NCI-H2171 treated with DMSO at 0.1 percent for 48 hours (cell line): ENCODE measurements at places on chromosomes 3 and 15.

- DNase-seq, result peak; percentile 85
These were observed 574 bp downstream of the NGRN start for GRCh38 chr15:90266061-90266431.

DNA sequence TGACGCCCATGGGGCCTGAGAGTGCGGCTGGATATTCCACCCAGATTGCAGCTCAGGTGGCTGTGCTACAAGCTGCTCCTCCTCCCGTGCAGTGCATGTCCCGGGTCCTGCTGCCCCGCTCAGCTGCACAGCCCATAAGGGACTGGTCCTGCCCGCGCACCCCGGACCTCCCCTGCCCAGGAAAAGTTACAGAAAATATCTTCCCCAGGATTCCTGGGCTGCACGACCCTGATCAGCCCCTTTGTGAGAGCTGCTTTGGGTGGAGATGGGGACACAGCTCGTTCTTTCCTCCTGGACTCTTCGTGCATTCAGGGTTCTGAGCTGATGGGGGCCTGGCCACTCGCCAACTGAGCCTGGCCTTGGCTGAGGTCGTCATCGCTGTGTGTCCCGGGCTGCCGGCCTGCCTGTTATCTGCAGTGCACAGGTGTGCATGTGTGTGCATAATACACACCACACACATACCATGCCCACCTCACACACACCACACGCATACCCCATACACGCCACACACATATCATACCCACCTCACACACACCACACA lies 28.8 kb downstream of the APBA2 start:
- DNase-seq, result no peak

DNA sequence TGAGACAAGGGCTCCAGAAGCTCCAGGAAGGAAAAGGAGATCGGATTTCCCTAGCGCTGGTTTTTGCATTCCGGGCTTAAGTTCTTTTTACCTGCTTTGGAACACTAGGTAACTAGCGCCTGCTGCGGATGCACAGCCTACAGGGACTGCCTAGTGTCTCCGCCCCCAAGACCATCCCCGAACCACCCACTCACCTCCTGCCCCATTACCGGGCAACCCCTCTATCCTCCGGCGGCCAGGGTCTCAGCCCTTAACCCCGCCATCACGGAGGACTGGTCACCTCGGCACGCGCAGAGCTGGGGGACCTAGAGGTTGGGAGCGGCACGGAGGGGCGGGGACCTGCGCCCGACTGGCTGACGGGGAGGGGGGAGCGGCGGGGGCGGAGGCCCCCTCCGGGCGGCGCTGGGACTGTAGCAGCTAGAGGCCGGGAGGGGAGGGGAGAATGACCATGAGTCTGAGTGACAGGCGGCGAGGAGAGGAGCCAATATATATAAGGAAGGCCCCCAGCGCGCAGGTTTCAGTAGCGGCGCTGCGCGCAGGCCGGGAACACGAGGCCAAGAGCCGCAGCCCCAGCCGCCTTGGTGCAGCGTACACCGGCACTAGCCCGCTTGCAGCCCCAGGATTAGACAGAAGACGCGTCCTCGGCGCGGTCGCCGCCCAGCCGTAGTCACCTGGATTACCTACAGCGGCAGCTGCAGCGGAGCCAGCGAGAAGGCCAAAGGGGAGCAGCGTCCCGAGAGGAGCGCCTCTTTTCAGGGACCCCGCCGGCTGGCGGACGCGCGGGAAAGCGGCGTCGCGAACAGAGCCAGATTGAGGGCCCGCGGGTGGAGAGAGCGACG lies at the start of gene DLL4:
DLL4 (plus strand) TSS at position 520 of the 839 bp plus-strand sequence. CDS start 329 bp downstream, outside the sequence.
- DNase-seq, result peak; percentile 86

GRCh38 chr3:31929826-31930502 lies 51.1 kb downstream of the OSBPL10 start:
- no peak for DNase-seq

DNA sequence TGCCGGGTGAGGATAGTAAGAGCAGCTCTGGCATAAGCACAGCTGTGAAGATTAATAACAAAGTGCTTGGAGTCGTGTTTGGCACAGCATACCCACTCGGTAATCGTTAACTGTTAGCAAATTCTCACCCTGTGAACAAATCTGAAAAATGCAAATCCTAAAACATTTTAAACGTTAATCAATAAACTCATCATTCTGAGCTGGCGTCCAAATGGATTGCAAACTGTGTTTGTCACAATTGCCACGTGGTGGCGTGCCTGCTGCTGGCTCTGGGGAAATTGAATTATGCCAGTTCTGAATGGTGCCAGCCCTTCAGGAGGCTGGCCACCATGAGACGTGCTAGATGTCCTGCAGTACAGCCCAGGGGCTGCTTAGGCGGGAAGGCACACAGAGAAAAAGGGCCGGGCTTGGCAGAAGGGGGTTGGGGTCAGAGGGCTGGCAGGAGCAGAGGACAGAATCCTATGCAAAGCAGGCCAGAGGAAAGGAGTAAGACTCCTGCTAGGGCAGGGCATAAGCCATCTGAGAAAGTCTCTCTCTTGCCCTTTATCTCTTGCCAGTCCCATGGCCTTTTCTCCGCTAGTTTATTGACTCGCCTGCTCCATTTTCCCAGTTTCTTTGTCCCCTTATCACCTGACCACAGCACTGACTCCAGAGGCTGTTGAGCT lies 22.1 kb upstream of the POLG start:
- peak; percentile 26 for DNase-seq

DNA sequence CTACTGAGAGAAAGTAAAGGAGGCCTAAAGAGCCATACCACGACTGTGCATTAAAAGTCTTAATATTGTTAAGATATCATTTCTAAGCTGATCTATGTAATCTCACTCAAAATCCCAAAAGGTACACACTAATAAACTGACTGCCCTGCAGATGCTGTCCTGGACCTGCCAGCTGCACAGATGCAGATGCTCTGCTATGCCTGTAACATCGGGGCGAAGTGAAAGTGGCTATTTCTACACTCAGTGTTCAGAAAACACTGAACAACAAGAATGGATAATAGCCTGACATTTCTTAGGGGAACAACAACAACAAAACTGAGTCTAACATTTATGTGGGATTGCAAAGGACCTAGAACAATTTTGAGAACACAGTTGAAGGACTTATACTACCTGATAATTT lies 31.9 kb downstream of the RAD18 start:
- DNase-seq, result no peak

GRCh38 chr3:95352471-95352870 lies 1289.6 kb downstream of the NSUN3 start:
- DNase-seq, result no peak

DNA sequence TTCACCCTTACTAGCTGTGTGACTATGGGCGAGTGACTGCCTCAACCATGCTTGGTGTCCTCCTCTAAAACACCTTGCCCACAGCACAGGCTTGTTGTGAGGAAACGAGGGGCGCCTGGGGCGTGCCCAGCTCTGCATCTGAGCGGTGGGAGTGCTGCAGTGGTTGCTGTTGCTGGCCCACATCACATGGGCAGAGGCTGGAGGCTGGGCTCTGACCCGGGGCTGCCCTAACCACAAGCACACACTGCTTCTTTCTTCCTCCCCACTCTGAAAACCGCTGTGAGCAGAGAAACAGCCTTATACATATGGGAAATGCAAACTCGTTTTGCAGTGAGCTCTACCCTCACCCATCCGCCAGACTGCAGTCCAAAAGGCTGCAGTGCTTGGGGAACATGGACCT lies 74.8 kb upstream of the RPL32 start:
- no peak for DNase-seq

GRCh38 chr15:29377161-29377560 lies 107.5 kb upstream of the NSMCE3 start:
- DNase-seq, result no peak

- DNase-seq, result peak; percentile 61
These were observed 36.7 kb upstream of the ZNF774 start for GRCh38 chr15:90315278-90315982.

DNA sequence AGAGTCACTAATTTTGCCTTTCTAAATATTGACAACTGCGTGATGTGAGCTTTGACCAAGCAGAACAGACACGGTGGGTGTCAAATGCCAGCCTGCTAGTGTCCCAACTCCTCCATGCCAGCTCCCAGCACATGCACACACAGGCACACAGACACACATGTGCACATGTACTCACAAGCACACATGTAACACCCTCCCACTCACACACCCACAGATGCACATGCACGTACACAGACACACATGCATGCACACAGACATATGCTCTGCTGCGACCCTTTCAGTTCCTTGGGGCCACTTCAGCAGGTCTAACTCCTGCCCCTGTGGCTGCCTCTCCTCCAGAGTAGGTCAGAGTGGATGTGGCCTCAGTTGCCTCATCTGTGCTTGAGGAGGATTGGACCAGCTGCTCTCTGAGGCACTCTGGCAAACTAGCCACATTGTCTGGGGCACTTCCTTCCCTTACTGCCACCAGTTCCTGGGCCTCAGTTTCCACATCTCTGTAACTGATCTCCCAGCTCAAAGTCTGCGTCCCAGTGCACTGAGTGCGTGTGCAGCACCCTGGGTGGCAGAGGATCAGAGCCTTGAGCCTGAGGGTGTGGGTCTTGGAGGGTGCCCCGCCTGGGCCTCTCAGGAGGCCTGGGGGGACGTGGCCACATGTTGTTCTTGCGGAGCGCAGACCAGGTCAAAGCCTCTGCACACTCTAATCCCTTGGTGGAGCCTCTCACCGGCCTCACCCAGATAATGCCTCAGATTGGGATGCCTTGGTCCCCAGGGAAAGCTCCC lies 55.0 kb upstream of the PRR23E start:
- no peak for DNase-seq

- DNase-seq, result no peak
These were observed 112.4 kb downstream of the ABI3BP start for GRCh38 chr3:100880845-100881244.

DNA sequence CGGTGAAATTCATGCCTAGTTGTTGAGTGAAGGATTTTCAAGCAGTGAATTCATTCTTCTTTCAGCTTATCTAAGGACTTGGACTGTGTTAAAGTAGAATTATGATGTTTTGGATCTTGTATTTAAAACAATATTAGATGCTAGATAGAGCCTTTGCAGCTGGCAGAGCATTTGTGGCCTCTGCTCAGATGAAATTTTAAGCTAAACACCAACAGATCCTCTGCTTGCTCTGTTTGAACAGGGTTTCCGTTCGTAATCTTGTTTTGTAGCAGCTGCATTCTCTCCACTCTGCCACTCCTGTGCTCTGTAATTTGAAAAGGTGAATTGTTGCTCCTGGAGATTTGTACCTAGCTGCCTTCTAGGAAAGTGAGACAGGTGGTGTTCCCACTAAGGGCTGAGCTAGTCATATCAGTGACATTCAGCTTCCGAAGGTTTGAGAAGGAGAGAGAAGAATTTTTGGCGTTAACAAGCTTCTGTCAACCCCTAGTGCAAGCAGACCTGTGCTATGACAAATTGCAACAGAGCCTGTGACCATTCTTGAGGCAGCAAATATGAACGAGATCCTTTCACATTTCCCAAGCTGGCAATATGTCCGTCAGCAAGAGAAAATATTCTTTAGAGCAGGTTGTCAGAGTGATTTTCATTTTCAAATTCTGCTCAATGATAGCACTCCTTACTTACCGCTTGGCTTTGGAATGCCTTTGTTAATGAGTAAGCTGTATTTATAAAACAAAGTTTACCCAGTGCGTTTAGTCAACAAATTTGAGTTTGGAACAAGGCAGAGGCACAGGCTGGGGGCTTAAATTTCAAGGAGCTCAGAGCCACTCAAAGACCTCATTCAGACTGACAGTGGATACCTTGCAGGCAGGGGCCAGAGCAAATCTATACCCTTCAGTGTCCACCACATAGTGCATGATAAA lies 5.3 kb downstream of the CHST2 start:
- DNase-seq, result peak; percentile 57

DNA sequence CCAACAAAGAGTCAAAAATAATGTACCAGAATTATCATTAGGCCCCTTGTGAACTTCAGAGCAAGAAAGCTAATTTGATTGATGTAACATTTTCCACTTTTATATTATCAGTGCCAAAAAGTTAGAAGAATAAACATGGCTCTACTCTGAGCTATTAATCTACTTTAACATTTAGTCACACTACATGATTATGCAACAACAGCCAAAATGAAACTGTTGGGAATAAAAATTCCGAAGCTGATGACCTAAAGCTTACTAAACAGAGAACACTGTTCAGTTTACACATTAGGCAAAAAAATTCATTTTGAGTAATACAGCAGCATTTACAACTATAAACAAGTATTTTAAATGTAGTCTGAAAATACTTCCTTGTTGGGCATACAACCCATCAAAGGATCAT lies 1134.1 kb downstream of the EPHA3 start:
- DNase-seq, result no peak

GRCh38 chr15:63945007-63945788 lies 101.1 kb downstream of the DAPK2 start:
- peak; percentile 30 for DNase-seq

DNA sequence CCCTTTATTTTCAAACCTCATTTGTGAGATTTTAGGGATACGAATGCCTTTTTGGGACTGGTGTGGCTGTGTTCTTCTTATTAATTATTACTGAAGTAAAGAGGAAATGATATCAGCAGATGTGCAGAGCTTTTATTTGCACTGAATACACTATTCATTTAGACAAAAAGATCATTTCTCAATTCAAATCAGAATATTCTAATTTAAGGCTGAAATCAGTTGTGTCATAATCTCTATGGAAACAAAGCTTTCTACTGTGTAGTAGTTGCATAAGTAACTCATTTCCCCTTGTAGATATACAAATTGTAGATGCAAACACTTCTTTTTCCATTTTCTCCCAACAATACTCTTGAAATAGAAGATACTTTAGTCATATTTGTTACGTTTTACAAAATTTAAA lies 56.0 kb downstream of the PDE8A start:
- DNase-seq, result no peak

- DNase-seq, result no peak
These were observed 1.9 kb downstream of the RHO start for GRCh38 chr3:129530251-129530791.

DNA sequence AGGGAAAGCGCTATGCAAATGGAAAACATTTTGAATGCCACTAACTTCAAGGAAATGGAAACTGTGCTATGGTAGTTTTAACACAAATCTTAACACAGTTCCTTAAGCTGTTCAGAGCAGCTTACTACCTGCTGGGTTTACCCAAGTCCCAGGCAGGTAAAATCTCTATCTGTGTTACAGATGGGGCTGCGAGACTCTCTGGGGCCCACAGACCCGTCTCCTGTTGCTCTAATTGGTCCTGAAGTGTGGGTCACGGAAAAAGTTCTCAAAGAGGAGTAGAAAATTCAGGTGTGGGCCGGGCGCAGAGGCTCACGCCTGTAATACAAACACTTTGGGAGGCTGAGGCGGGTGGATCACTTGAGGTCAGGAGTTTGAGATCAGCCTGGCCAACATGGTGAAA lies 16.9 kb upstream of the ZFYVE19 start:
- no peak for DNase-seq

GRCh38 chr15:41585127-41586047 lies 26.4 kb downstream of the TYRO3 start:
- peak; percentile 38 for DNase-seq

- no peak for DNase-seq
These were observed 1.5 kb upstream of the SMAD3 start for GRCh38 chr15:67063689-67064606.

- peak; percentile 91 for DNase-seq
These were observed 265.3 kb downstream of the CD47 start for GRCh38 chr3:107825556-107825955.
